ENCODE measurements at places on chromosomes 5 and 9.
A peak's percentile ranks its signal among the peaks of the same experiment; 100 is the strongest.

- no peak for DNase-seq
These were observed 598 bp downstream of the RGP1 start for GRCh38 chr9:35749515-35750255.

DNA sequence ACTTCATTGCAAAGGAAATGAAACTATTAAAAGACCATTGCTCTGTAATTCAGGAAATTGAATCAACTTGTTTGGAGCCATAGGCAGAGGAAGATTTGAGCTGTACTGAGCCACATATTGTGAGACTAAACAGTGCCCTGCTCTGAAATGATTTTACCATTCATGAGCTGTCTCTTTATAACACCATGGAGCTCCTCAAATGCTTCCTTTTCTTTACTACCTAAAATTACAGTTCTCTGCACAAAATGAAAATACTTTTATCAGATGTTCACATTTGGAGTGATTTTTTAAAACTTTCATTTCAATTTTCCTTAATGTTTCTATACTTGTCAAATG lies 97.9 kb downstream of the NLN start:
- DNase-seq = no peak

- DNase-seq = no peak
These were observed 73.4 kb upstream of the BOD1 start for GRCh38 chr5:173689737-173690360.

DNA sequence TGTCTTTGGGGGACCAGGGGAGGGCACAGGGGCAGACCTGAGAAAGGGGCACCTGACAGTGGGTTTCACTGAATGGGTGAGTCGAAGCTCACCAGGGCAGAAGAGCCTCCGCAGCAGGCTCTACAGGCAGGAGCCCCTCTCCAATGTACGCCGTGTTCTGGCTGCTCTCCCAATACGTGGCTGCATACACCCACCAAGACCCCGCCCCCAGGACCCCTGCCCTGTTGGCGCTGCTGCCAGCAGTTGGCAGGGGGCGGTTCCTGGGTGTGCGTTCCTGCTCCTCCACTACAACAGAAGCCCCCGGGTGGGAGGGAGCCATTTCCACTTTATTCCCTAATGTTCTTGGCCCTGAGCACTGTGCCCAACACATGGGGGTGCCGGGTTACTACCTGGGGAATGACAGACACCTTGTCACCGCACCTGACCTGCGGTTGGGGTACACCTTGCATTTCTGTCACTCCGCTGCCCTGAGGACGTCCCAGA lies 30.3 kb downstream of the SARDH start:
- no peak for DNase-seq

GRCh38 chr5:148751025-148751424 lies 75.4 kb upstream of the ADRB2 start:
- no peak for DNase-seq

DNA sequence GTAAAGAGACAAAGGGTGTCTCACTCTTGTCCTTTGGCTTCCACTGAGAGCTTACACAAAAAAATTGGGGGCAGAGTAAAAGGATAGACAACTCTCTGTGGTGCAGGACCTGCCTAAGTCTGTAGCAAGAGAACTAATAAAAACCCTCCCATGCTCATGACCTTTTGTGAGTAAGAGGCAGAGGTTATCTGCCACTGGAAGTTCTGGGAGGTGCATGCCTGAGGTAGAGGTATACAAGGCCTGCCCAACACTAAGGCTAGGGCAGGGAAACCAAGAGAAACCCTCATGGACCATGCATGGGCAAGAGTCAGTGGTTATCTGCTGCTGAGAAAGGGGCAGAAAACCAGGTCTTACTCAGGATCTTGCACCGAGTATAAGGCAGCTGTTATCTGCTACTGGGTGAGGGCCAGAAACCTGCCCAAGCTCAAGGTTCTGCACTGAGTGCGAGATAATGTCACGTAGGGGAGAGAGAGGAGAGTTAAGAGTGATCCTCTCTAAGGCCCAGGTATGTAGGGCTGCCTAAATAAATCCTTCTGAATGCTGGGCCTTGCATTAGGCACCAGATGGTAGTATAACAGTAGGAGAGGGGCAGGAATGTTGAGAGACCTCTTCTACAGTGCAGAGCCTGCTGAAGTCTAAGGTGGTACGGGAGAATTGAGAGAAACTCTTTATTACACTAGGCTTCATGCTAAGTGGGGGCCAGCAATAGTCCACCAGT lies 143.4 kb downstream of the MACROH2A1 start:
- DNase-seq = no peak

DNA sequence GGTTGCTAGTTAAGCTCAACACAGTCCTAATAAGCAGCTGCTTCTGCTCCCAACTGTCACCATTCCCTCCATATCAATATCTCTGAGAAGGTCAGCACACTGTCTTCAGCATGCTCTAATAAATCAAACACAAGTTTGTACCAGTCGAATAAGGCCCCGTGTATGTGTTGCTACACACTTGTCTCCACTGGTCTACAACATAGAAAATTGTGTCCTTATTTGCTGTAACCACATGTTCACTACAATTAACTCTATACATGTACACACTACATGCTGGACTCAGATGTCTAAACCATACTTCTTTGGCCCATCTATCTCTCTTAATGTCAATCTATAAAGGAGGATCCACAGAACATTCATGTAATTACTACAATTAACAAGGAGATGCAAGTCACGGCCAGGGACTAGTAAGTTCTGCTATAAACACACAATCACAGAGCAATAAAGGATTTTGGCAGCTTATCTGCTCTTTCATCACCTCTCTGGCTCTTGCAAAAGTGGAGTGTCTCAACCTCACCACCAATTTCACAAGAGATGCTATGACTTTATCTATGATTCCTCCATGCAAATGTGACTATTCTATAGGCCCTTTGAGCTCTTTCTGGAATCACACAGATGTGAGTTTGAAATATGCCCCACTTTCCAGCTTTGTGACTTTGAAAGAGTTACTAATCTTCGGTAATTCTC lies 143.9 kb downstream of the SEMA5A start:
- DNase-seq = no peak

- no peak for DNase-seq
These were observed 79.6 kb upstream of the CDKN2B start for GRCh38 chr9:22088717-22089061.

DNA sequence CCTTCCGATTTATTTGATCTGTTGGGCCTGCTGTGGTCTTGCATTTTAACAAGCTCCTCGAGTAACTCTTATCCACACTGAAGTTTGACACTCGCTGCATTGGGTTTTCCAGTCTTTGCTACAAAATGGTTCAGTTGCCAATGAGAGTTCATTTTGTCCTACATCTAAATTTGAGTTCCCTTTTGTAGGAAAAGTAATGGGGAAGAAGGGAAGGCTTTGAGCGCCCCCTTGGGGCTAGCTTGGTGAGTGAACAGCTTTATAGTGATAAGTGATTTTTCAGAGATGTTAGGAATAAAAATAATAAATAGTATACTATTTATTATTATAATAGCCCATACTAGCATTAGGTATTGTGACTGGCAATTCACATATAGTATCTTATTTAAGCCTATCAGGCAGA lies 89.9 kb upstream of the GNAQ start:
- no peak for DNase-seq

DNA sequence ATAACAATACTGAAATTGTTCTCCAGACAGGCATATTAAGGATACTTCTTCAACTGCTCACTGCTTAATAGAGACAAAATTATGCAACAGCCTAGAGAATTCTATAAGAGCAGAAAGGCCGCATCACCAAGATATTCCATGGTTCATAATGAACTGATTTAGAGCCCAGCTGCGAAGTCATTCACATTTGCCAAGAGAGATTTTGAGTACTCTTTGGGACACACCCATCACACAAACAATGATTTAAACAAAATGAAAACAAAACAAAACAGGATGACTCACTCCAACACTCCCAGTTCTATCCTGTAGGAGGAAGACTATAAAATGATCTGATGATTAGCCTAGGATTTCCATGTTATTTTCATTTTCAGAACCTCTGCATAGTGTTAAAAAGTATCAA lies 145.7 kb upstream of the GNA14 start:
- no peak for DNase-seq

GRCh38 chr9:3014178-3014577 lies 170.3 kb upstream of the PUM3 start:
- no peak for DNase-seq

DNA sequence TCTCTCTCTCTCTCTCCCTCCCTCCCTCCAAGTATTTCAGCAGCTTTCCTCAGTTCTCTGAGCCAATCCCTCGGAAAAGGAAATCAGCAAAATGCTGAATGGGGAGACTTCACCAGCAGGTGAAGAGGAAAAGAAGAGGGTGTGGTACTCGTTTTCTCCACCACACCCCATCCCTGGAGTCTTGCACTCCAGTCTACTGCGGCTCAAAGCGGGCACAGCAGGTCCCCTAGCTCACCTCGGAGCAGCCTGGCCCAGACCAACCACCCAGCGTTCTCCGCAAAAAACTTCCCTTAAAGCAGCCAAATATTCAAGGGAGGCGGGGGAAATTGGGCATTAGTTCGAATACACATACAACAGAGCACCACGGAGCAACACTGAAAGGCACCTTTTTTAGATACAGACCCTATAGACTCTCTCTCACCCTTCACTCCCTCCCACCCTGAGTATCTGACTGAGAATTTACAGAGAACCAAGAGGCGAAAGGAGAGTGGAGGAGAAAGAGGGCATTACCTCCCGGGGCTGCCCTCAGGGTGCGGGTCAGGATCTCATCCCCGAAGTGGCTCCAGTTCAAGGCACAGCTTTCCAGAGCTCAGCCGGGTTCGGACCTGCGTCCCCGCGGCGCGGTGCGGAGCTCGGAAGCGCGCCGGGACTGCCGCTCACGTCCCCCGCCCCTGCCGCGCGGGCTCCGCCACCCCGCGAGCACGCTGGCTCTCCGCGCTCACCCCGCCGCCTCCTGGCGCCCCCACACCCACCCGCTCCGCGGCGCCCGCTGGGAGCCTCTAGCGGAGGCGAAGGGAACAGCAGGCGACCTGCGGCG lies 1638.5 kb upstream of the C9orf72 start:
- peak; percentile 44 for DNase-seq

DNA sequence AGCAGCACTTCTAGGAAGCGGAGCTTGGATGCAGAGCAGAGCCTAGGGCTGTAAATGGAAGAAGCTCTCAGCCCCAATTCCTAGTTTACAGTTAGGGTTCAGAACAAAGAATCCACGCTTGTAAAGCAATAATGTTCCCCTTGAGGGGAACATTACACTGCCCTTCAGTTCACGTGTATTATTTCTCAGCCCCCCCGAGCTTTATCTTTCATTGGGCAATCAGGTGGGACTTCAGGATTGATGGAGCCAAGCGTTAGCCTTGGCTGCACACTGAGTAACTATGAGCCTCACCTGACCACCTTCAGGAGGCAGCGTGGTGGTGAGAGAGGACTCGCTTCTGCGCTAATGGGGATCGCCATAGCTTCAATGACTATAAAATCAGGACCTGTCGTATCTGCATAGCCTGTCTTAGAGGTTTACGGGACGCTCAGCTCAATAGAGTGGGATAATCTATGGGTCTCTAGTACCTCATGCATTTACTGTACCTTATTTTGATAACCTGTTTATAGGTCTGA lies 157.0 kb upstream of the RASEF start:
- no peak for DNase-seq

DNA sequence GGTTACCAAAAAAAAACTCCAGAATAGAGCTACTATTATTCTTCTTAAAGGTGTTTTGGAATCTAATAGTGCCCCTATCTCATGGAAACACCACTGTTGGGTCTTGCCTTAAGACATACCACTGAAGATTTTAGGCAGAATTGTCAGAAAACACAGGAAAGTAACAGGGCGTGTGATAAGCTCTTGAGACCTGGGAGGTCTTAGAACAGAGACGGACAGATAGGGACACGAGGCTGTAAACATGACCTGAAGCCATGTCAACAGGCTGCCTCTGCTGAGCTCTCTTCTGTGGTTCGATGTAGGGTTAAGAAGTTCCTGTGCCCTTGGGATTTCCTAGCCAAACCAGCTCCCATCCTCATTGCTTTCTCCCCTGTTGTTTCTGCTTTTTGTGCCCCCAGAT lies 69.3 kb downstream of the CTSL start:
- DNase-seq = no peak

GRCh38 chr5:65047948-65048690 lies 279.4 kb downstream of the CWC27 start:
- no peak for DNase-seq

- DNase-seq = no peak
These were observed 331.2 kb downstream of the NR2F1-AS1 start for GRCh38 chr5:93249651-93250289.

- no peak for DNase-seq
These were observed 912.3 kb upstream of the WWC1 start for GRCh38 chr5:167378894-167379723.

- DNase-seq = no peak
These were observed 59.7 kb downstream of the TENT4A start for GRCh38 chr5:6772886-6773285.

DNA sequence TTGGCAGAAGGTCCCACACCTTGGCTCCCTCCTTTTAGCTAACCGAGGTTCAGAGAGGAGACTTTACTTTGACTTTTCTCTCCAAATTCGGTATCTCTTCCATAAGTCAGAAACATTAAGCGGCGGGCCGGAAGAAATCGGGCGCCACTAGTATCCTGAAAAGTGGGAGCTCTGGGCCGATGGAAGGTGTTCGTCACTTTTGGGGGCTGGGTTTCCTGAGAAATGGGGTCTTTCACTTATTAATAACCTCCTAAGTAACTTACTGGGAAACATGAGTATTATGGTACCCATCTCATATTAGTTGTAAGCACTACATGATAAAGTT lies 716 bp downstream of the STX17 start:
- no peak for DNase-seq

DNA sequence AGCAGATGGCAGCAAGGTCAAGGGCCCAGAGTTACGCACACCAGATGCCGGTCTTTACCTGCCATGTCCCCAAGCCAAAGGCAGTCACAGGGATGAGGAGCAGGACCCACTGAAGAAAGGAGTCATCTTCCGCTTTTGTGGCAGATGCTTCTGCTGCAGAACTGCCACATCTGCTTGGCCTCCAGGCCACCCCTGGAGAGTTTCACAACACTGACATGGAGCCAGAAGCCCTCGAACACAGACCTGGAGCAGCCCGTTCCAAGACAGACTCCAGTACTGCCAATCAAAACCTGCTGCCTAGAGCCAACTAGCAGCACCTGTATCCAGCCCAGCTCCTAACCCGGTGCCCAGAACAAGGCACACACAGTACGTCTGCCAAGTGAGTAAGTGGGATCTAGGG lies 1.5 kb downstream of the SURF1 start:
- no peak for DNase-seq

GRCh38 chr5:126139773-126140172 lies 283.4 kb upstream of the GRAMD2B start:
- no peak for DNase-seq

DNA sequence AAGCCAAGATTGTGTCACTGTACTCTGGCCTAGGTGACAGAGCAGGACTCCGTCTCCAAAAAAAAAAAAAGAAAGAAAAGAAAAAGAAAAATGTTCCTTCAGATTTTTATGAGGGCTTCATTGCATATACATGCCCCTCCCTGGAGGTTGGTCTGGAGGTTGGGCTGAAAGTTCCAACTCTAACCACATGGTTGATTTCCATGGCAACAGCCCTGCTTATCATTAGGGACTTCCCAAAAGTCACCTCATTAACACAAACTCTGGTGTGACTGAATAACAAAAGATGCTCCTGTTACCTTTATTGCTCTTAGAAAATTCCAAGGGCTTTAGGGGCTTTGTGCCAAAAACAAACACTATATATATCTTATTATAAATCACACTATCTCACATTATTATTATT lies 113.8 kb downstream of the TMC1 start:
- no peak for DNase-seq

- DNase-seq = no peak
These were observed 29.9 kb downstream of the SKP1 start for GRCh38 chr5:134146651-134147518.

- DNase-seq = no peak
These were observed 25.5 kb upstream of the RUSC2 start for GRCh38 chr9:35464141-35465025.

- no peak for DNase-seq
These were observed 86.4 kb downstream of the GALNT10 start for GRCh38 chr5:154276973-154277331.
